DMS79 (cell line): ENCODE measurements at places on chromosomes 1 and 21.

- DNase-seq: no peak
These were observed 410 bp downstream of the TXNDC12 start for GRCh38 chr1:52054496-52055065.

DNA sequence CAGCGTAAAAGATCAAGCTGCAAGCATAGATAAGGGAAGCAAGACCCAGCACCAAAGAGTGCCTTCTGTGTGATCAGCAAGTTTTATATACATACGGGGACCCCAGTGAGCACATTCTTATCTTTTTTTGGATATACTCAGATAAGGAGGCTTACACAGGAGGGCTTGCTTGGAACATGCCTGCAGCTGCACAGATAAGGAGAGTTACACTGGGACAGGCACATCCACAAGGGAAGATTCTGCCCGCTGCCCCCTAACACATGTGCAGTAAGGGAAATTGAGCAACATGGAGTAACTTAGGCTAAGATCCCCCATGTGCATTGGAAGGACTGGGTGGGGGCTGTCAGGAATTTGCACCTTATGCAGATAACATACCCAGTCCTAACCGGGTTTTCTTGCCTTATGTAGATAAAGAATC is 1334.8 kb downstream of the MRPL39 start:
- no peak for DNase-seq

DNA sequence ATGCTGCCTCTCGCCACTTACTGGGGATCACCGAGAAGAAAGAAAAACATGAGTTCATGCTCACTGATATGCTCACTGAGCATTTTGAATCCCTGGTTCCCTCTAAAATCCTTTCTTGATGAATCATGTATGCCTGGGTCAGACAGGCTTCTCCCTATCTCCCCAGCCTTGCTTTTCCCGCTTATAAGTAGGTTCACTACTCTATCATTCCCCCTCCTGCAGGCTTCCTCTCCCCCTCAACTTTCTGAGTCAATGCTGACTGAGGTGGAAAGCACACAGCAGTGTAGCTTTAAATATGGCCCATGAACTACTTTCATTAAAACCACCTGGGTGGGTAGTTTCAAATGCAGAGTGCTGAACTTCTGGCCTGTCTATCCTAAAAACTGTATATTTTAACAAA is 41.7 kb downstream of the FMO4 start:
- no peak for DNase-seq

DNA sequence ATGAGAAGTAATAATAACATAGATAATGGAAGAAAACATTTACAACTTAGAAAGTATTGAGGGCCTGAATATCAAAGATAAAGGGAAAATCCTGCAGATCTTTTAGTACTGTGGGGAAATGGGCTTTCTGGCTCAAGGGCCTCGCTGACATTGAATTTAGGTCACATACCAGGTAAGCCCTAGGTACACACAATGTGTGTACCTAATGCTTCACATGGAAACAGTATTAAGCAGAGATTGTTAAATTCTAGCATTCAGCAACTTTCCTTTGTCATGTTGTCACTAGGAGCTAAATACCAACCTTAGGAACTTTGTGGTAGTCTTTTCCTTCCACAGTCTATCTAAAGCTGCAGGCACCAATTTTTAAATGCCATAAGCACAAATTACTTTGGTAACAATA is 49.7 kb downstream of the ODF2L start:
- DNase-seq: no peak

- DNase-seq: no peak
These were observed 64.8 kb downstream of the RAP1GAP start for GRCh38 chr1:21604208-21604957.

DNA sequence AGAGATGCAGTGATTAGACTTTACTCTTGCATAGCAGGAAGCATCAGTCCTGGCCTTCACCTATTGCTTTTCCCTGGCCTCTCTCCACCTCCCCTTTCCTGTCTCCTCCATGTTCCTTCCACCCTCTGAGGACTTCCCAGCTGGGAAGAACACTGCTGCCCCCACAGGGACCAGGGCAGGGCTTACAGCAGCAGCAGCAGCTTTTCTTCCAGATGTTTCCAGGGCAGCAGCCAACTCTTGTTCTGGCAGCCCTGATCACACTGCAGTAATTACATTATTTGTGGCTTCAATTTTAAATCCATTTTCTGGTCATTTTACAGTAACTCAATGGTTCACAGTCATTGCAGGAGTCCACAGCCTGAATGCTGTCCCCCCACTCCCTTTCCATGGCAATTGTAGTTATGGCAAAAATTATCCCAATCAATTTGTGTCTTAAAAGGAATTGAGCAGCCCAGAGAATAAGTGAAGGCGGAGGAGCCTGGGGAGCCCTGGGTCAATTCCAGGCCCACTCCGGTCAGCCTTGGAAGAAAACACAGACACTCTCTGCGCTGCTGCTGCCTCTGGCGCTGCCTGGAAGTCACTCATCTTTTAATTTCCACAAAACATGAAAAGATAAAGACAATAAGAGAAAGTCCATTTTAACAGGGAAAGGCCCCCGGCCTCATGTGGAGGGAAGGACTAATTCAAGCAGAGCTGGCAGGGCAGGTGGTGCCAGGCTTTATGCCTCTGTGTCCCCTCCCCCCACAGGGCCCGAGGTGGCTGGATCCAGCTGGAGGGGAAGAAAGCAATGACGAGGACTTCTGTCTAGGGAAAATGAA is 148.6 kb downstream of the GRIK3 start:
- DNase-seq: no peak

- DNase-seq: no peak
These were observed 102.1 kb downstream of the LMX1A start for GRCh38 chr1:165254376-165254775.

DNA sequence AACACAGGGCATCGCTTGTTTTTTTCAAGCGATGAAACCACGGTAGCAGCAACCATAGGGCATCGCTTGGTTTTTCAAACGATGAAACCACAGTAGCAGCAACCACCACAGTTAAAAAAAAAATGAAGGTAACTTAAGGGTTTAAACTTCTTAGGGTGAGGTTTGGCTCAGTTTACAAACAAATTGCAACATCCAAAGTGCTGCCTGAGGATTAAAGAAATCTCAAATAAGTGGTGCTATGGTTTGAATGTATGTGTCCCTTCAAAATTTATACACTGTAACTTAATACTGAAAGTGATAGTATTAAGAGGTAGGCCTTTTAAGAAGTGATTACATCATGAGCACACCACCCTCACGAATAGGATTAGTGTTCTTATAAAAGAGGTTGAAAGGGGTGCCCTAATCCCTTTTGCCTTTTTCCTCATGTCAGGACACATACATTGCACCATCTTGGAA is 6.4 kb upstream of the GBP5 start:
- no peak for DNase-seq

DNA sequence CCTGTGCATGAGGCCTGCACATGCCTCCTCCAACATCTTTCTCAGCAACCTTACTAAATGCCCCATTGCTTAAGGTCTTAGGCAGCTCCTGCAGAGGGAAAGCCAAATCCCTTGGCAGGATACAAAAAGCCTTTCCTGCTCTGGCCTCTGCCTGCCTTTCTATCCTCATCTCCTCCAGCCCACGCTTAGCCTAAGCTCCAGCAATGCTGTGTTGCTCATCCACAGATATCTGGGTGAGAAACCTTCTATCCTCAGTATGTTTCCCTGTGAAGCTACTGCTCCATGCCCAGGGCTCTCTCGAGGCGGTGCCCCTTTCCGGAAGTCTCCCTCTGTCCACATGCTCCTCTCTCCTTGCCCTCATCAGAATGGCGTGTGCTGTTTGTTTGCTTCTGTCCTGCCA is 37.0 kb upstream of the CCSAP start:
- DNase-seq: no peak

- DNase-seq: peak; percentile 75
These were observed at the start of gene EDN2 for GRCh38 chr1:41484402-41485241. Gene EDN2 (minus strand): TSS chr1:41484683. CDS start chr1:41484601, 82 bp downstream.

GRCh38 chr1:87176087-87176486 is 152.6 kb upstream of the LMO4 start:
- DNase-seq: no peak

DNA sequence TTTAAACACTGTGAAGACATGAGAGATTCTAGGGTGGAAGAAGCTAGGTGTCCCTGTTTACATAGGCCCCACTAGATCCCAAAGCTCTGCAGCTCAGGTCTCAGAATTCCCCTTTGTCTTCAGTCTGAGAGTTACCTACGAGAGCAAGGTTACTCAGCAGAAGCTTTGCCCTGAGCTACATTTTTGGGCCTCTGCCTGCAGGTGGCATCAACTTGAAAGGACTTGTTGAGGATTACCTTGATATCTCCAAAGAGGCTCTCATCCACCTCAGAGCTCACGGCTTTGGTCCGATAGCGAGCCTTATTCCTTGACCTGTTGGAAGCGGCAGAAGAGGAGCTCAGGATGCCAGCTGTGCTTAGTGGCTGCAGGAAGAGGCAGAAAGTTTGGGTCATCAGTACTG is 7.0 kb downstream of the CFAP45 start:
- DNase-seq: no peak

DNA sequence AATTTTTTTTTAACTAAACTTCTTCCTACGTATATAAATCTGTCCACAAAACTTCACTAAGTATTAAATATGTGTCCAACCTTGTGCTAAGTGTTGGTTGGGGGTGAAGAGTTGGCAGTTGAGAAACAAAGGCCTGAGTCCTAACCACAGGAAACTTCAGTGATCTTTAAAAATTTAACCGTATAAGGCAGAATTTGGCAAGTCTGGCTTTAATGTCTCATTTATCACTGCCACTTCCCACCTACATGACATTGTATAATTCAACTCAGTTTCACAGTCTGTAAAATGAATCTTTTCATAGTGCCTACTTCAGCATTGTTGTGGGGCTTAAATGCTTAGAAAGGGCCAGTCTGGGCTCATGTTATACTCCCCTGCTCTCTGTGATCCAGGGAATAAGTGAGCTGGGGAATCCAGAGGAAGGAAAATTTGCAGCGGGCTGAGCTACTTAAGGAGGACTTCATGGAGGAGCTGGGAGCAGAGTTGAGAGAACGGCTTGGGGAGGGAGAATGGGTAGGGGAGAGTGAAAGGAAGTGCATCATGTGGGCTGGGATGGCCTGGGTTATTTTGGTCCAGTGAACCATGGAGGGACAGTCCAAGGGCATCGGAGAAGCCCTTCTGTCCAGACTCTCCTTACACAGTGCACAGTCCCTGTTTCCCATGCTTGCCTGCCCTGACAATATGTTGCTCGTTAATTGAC is 14.5 kb downstream of the IFNAR2 start:
- no peak for DNase-seq

GRCh38 chr1:203985044-203985443 is 87.9 kb upstream of the SOX13 start:
- no peak for DNase-seq

- peak; percentile 98 for DNase-seq
These were observed 139.8 kb downstream of the KAZN start for GRCh38 chr1:14738235-14738634.

DNA sequence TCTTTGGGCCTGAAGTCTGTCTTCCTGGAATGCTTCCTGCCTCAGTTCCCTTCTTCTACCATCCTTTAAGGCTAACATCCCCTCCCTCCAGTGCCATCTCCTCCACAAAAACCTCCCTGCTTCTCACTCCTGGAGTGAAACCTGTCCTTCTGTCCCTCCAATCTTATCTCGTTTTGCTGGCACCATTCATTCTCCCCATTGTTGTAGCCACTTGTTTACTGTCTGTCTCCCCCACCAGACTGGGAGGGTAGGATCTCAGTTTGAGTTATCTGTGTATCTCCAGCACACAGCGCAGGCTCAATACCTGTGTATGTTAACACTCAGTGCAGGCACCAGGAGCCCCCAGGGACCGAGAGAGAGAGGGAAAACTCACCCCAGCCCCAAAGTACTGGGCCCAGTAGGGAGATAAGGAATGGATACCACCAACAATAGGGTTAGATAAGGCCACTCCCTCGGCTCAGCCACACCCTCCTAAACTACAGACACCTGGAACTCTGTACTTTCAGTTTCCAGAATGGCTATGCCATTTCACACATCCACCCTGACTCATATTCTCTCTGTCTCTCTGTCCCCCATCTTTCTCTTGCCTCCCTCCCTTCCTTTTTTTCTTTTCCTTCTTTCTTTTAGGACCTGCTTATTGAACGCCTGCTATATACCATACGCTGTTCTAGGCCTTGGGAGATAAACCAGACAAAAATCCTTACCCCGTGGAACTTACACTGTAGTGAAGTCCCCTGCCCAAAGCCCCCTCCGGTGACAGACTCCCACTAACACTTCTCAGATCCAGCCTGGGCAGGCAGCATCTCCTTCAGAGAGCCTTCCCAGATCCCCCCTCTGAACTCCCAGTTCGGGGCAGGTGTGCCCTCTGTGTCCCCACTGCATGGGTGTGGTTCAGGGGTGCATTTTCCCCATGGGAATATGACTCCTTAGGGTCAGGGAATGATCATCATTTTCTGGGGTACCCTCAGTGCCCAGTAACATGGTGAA is 3.3 kb upstream of the SSBP3 start:
- no peak for DNase-seq

- DNase-seq: no peak
These were observed 15.6 kb upstream of the VAMP3 start for GRCh38 chr1:7755448-7755847.

DNA sequence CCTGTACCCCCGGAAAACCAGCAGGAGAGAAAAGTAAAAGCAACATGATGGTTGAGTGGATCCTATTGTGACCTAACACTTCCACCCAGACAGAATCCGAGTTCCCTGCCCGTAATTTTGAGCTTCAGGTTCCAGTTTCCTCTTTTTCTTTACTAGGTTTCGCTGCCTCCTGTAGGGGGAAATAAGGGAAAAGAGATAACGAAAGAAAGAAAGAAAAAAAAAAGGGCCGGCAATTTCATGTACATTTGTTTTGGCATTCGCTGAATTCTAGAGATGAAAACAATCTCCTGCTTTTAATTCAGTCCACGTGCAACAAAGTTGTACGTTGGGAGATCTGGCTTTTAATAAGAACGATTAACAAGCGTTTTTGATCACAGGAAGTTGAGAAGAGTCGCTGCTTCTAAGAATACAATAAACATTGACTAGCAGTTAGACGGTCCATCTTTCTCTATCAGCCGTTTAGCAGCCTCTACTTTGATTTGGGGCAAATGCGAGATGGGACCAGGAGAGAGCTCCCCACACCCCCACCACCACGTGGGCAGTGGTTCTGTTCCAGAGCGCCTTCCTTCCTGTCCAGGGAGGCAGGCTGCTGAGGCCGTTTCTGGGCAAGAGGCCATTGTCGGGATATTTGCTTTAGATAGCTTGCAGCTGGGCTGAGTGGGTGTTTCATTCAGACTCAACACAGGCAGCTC is 155.9 kb upstream of the RUNX1 start:
- no peak for DNase-seq

GRCh38 chr1:9886092-9886742 is 23.9 kb downstream of the CTNNBIP1 start:
- no peak for DNase-seq

DNA sequence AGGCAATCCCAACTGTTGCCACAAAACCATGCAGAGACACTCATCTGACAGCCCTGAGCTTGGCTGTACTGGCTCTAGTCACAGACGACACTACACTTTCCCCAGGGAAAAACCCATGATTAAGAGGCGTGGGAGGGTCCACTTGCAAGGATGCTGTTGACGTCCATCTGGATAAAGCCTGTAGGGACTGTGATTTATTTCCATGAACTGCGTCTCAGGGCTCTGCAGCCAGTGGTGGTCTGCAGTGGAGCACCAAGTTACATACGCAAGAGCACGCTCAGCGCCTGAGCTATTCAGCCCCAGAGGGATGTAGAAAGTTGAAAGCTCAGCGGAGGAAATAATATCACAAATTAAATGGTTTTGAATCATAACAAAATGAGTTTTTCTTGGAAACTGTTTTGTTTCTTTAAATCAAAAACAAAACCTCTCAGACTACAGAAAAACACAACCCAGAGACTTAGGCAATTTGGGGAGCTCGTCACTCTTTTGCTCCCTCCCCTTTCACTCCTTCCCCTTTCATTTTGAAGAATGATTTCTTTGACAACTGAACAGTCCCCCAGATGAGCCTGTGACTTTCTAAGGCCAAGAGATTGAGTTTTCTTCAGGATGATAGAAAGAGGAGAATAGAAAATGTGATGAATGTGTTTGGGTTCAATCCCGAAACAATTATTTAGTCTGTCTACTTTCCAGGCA is 71.2 kb downstream of the NGF start:
- DNase-seq: no peak
